ENCODE measurements at places on chromosomes 4 and X.

- no peak for DNase-seq
Measured at GRCh38 chr4:78293821-78294301, 236.7 kb downstream of the FRAS1 start.

- no peak for DNase-seq
Measured at GRCh38 chrX:91435395-91435794, 756 bp downstream of the PABPC5 start.

- no peak for DNase-seq
Measured at GRCh38 chr4:2805712-2806389, 13.0 kb downstream of the SH3BP2 start.

GRCh38 chr4:74504212-74504611 is 59.3 kb downstream of the AREG start:
- DNase-seq, result no peak

- no peak for DNase-seq
Measured at GRCh38 chr4:103075435-103075893, 1.1 kb downstream of the SLC9B2 start.

DNA sequence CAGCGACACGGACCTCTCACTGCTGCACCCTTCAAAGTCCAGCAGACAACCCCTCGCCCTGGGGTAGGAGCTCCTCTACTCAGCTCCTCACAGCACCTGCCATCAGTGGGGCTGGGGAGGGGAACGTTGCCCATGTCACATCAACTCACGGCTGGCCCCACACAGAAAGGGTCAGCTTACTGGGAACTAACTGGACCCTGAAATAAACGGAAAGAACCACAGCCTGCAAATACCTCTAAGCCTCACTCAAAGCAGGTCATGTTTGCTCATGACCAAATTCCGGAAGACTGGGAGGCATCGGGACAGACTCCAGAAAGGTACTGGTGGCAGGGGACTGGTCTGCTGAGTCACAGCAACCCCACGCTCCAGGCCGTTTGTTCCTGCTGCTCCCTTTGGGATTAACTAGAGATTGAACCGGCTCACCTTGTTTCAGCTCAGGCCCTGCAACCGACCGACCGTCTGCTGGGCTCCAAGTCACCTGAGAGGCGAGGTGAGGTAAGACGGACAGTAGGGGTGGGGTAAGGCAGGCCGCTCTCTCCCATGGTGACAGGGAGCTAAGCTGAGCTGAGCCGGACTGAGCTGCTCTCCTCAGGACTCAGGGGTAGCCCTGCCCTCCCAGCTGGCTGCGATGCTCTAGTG is 5.6 kb downstream of the G6PD start:
- no peak for DNase-seq

DNA sequence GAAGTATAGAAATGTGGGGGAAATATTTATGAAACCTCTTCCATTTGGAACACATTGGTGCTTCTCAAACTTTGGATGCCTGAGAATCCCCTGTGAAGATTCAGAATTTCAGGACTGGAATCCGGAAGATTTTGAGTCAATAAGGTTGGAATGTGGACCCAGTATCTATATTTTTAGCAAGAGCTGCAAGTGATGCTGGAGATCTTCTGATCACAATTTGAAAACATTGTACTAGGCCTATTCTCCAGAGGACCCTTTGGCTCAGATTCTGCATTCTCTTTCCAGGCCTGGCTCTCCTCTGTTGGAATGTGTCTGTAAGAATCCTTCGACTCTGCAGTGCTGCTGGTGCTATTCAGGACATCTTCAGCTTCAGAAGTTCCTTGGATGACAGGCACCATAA is 2.4 kb upstream of the PKD2 start:
- no peak for DNase-seq

DNA sequence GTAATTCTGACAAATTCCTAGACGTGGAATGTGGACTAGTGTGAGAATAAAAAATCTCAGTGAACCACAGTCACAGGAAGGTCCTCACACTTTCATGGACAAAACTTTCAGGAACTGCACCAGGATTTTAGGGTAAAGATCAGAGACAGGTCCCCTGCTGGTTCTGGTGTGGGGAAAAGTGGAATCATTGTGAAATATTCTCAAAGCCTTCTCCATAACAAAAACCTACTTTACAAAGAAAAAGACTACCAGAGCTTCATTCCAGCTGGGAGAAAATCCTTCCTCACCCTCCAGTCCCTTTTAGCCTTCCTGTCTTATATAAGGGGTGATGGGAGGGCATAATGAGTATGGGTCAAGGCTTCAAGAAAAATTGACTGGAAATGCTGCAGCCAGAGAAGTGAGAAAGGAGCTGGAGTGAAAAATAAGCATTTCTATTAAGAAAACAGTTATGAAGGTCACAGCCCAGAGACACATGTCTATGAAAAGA is 325.8 kb downstream of the ARAP2 start:
- no peak for DNase-seq

DNA sequence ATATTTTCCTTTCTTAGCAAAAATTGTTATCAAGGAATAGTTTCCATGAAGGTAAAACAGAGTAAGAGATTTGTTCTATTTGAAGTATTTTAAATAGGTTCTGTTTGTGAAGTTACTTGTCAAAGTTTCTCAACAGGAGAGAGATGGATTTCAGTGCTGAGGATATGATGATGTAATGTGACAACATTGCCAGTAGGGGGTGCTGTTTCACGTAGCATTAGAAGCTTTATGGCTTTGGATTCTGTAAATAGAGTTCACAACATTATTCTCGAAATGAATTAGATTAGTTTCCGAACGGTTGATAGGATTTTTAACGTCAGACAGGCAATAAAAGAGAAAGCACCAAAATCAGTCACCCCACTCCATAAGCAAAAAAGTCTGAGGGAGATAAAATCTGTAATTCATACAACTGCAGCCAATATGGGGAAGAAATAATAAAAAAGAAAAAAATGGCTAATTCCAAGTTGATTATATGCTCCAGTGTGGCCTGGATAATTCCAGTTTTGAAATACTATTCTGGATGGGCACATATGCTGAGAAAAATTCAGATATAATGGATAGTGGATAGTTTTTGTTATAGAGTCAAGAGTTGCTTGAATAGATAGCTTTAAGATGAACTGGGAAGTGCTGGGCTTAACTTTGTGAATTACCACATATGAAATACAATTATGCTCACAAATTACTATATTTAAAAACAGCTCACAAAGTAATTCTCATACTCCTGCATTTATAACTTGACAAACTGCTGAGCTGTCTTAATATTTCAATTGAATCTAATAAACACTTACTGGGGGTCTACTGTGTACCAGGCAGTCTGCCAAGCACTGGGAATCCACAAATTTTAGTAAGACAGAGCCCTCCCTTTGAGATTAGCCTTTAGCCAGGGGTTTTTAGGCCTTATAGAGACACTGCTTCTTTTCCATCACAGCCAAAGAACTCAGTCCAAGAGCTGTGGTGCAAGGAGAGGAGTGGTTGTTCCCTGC is 109.1 kb downstream of the GPAT3 start:
- peak; percentile 3 for DNase-seq

- no peak for DNase-seq
Measured at GRCh38 chrX:73922856-73923455, 360.0 kb downstream of the CHIC1 start.

DNA sequence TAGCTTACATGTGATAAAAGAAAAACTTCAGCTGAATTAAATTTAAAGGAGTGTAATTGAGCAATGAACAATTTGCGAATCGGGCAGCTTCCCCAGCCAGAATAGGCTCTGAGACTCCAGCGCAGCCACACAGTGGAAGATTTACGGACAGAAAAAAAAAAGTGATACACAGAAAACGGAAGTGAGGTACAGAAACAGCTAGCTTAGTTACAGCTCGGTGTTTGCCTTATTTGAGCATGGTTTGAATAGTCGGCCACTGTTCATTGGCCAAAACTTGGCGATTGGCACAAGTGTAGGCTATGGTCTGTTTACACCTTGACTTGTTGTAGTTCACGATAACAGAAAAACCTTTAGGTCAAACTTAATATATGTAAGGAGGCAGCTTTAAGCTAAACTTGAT is 16.7 kb upstream of the SUPT20HL1 start:
- DNase-seq, result no peak

GRCh38 chrX:137031039-137031438 is 2.8 kb downstream of the GPR101 start:
- no peak for DNase-seq

DNA sequence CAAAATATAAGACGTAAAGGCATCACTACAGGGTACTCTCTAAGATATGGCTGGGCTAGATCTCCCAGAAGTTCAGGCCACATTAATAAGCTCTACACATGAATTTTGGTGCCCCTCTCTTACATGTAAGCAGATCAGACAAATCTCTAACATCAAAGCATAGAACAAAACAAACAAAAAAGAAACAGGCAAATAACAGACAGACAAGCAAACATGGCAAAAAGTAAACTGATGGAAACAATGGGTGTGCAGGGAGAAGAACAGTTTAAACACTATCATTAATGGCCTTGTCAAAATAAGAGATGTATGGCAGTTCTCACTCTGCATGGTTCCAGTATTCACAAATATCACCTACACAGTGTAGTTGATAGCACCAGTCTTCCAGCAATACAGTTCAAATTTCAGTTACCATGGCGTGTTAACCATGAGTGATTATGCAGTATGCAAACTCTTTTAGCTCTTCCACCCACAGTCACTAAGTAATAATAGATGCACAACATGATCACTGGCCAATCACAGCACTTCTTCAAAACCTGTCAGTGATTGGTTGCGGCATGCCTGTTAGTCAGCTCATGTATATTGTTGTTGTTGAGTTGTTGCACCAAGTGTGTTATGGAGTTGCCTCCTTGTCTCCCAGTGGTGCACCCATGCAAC is 110.7 kb upstream of the TLR3 start:
- DNase-seq, result peak; percentile 27

DNA sequence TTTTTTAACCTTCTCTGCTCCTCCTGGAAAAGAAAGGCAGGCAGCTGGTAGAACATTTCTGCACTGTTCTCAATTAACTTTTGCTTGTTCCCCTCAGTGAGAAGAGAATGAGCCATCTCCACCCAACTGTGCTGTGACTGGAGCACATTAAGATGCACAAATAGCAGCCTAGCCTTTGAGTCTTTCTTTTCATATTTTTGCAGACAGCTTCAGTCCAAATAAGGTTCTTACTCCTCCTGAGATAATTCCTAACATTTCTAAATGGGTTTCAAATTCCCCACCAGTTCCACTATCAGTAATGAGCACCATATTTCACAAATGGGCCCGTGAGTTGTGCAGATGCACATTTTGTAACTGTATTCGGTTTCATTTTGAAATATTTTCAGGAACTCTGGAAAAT is 118.6 kb downstream of the SPCS3 start:
- no peak for DNase-seq

GRCh38 chr4:87679449-87680169 is 29.5 kb downstream of the DMP1 start:
- DNase-seq, result peak; percentile 0

DNA sequence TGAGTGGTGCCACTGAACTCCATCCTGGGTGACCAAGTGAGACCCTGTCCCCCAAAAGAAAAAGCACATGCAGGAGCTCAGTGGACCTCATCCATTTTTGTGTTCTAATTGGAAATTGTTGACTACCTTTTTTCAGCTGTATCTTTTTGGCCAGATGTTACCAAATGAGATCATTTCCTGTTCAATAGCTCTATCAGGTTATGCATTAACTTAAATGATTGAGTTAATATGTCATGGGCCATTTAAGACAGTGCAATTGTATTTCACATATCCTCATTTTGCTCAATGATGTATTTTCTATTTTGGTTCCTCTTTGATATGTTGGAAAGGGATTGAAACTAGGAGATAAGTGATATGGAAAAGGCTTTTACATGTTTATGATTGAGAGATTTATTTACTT is 26.2 kb upstream of the RHOH start:
- DNase-seq, result no peak

DNA sequence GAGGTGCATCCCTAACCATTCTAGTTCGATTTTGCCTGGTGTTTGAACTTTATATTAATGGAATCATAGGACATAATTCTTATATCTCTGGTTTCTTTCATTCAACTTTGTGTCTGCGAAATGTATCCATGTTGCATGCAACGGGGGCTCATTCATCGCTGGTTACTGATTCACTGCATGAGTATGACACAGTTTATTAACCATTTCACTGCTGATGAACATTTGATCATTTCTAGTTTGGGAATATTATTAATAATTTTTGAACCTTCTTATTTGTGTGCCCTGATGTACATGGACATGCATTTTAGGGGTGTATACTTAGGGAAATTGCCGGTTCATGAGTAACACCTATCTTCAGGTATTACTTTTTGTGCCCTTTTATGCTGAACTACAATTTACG is 5.1 kb upstream of the TMEM271 start:
- no peak for DNase-seq

GRCh38 chr4:174835536-174835935 is 6.5 kb upstream of the GLRA3 start:
- DNase-seq, result no peak

DNA sequence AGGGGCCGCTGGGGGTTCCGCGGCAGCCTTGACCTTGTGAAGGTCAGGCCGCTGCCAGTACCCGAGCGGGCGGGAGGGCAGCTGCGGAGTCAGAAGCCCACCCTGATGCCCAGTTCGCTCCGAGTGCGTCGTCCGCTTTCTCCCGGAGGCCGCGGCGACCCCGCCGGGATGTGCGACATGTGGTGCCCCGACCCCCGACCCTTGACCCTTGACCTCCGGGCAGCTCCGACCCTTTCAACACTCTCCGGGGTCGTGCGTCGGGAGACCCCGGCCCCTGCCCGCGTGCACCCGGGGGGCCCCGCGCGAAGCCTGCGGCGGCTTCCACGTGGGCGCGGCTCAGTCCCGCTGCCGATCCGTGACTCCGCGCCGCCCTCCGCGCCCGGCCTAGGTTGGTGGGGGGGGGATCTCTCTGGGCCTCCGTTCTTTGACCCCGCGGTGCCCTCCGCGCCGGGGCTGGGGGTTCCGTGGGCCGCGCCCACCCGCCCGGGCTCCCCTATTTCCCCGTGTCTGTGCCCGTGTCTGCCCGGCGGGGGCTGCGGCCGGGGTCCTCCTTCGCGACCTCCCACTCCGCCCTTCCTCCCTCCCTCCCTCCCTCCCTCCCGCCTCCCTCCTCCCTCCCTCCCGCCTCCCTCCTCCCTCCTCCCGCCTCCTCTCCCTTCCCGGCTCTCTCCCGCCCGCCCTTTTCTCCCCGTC is 609 bp upstream of the SLC25A6 start:
- no peak for DNase-seq

DNA sequence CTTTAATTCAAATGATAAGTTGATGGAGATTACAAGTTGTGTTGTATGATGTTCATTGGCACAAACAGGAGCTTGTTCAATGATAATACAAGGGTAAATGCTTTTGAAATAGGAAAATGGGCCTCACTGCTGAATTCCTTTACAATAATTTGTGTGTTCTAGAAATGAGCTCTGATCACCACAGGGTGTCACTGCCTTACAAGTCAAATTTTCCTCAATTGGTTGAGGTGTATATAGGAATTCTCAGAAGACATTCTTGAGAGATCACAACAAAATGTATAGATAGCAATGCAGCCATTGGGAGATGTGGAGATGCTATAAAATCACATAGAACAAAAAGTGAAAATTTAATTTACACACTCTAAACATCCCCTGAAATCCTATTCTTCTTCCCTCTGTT is 49.6 kb downstream of the KLF8 start:
- no peak for DNase-seq

GRCh38 chrX:129698150-129698549 is 40.6 kb upstream of the XPNPEP2 start:
- no peak for DNase-seq
